ENCODE measurements at places on chromosomes 16 and 17. TPM values are rescaled to one million over a fixed set of nuclear protein-coding genes. Genes with fewer than 3 reads are reported as not detected.

The KRTAP4-6 gene
- polyA plus RNA-seq, result not detected

The G6PC1 gene
- polyA plus RNA-seq, result 4.3 TPM

The MAPT gene
- polyA plus RNA-seq, result 9.5 TPM

The KRT24 gene
- polyA plus RNA-seq, result not detected

The HASPIN gene
- 3.5 TPM for polyA plus RNA-seq

The SNAI3 gene
- 0.62 TPM for polyA plus RNA-seq

The GNG13 gene
- not detected for polyA plus RNA-seq

The C16orf92 gene
- polyA plus RNA-seq, result not detected

The ST6GALNAC2 gene
- polyA plus RNA-seq, result 9.9 TPM

The MMP15 gene
- 12.1 TPM for polyA plus RNA-seq

The COG1 gene
- 48.3 TPM for polyA plus RNA-seq

The TBX4 gene
- 0.07 TPM for polyA plus RNA-seq

The HSD11B2 gene
- 45.6 TPM for polyA plus RNA-seq

The NDUFB10 gene
- polyA plus RNA-seq, result 127 TPM

The KRT33A gene
- polyA plus RNA-seq, result not detected

The SDK2 gene
- 7.7 TPM for polyA plus RNA-seq

The SLC52A1 gene
- polyA plus RNA-seq, result 0.25 TPM

The ADAD2 gene
- polyA plus RNA-seq, result not detected

The FA2H gene
- 3.1 TPM for polyA plus RNA-seq

The HLF gene
- polyA plus RNA-seq, result 5.6 TPM

The MT4 gene
- not detected for polyA plus RNA-seq

The VPS25 gene
- 95.3 TPM for polyA plus RNA-seq

The DDX19B gene
- 43.9 TPM for polyA plus RNA-seq

The SSTR5 gene
- 0.21 TPM for polyA plus RNA-seq

The SEPTIN1 gene
- 2.1 TPM for polyA plus RNA-seq

The TMEM204 gene
- polyA plus RNA-seq, result 21.4 TPM

The ZNF594 gene
- 19.0 TPM for polyA plus RNA-seq

The PLCG2 gene
- 37.6 TPM for polyA plus RNA-seq

The CCL4 gene
- polyA plus RNA-seq, result 5.0 TPM

The CCDC40 gene
- polyA plus RNA-seq, result 9.6 TPM

The STX1B gene
- 1.3 TPM for polyA plus RNA-seq

The KCNJ12 gene
- 8.0 TPM for polyA plus RNA-seq

The KRT34 gene
- not detected for polyA plus RNA-seq

The ALOXE3 gene
- not detected for polyA plus RNA-seq

The ZSCAN10 gene
- not detected for polyA plus RNA-seq

The GINS2 gene
- 21.5 TPM for polyA plus RNA-seq

The ABCC12 gene
- not detected for polyA plus RNA-seq

The RHOT1 gene
- 59.7 TPM for polyA plus RNA-seq

The STH gene
- polyA plus RNA-seq, result not detected

The TMEM132E gene
- 2.1 TPM for polyA plus RNA-seq

The ZNF423 gene
- polyA plus RNA-seq, result 27.3 TPM

The MAPK8IP3 gene
- polyA plus RNA-seq, result 36.3 TPM

The TPSD1 gene
- polyA plus RNA-seq, result not detected

The TBC1D3C gene
- polyA plus RNA-seq, result 0.24 TPM

The KRTAP17-1 gene
- not detected for polyA plus RNA-seq

The CCT6B gene
- 4.6 TPM for polyA plus RNA-seq

The LGALS9B gene
- polyA plus RNA-seq, result not detected

The KRT13 gene
- polyA plus RNA-seq, result 0.34 TPM

The TBC1D3I gene
- polyA plus RNA-seq, result not detected

The TOX3 gene
- polyA plus RNA-seq, result 33.6 TPM

The CCL4L2 gene
- 3.2 TPM for polyA plus RNA-seq

The C17orf67 gene
- 1.3 TPM for polyA plus RNA-seq

The TNFSF12 gene
- 24.1 TPM for polyA plus RNA-seq

The KAT2A gene
- polyA plus RNA-seq, result 57.6 TPM

The CLEC10A gene
- 1.2 TPM for polyA plus RNA-seq

Measured in right renal cortex interstitium (tissue), 3 donors.